ENCODE measurements at places on chromosomes 11 and 22.
A peak's percentile ranks its signal among the peaks of the same experiment; 100 is the strongest.

- DNase-seq, result peak; percentile 67
Observed at GRCh38 chr11:34926101-34926830, 9.8 kb downstream of the PDHX start.

DNA sequence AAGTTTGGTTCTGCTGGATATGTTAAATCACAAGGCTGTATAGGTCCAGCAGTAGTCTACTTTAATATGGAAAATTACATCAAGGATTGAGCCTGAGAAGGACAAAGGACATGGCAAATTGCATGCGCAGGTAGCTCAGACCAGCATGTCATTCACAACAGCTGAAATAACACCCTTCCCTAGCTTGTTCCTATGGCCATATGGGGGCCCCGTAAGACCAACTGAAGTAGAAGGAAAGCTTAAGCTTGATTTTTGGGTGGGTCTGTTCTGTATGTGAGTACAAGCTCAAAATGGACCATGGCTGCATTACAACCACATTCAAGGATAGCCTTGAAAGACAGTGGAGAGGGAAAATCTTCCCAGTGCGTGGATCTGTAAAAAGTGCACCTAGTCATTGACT is 20.6 kb upstream of the PDE3B start:
- no peak for DNase-seq

GRCh38 chr11:45930031-45930794 is 7.8 kb downstream of the LARGE2 start:
- no peak for DNase-seq

DNA sequence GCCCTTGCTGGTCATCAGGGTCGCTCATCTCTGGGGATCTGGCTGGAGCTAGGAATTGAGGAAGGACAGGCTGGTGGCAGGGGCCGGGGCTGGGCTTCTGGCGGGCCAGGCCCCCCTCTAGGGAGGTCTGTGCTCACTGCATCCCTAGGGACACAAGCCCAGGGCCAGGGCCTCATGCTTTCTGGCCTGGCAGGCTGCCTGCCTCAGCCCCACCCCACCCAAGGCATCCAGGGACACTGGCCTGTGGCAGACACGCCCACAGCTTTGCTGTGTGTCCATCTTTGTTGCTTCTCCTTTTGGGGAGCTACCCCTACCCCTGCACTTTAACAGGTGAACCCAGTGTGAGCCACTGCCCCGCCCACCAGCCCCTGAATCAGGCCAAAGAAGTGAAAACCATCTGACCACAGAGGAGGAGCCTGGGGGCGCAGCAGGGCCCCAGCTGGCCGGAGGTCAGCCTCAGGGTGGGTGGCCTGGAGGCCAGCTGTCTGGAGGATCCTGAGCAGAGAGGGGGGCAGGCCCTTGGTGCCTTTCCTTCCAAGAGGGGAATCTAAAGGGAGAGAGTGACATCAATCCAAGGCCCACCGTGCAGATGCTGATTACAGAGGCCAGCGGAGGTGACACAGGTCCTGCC is 26.8 kb upstream of the CELSR1 start:
- DNase-seq, result no peak

DNA sequence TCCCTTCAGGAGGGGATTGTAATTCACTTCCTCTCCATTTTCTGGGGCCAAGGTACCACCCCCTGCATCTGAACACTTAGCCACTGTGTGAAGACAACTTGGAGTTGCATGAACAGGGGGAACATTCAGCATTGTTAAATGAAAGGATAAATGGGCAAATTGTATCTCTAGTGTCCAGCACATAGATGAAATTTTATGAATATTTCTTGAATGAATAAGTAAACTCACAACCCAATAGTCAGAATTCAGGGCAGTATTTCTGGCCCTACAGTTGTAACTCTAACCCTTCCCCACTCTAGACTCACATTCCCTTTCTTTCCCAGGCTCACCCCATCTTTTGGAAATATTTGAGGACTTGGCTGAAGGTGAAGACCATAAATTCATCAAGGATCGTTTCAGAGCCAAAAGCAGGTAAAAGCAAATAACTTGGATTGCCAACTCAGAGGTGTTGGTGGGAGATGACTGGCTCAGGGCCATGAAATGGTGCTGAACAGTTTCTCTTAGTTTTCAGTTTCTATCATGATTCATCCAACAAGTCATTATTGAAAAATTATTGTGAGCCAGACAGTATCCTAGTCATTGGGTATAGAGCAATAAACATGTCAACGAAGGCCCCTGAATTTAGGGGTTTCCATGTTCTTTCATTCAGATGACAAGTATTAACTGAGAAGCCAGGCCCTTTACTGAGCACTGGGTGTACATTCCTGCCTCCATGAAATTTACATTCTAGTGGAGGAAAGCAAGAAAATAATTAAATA is 33.3 kb upstream of the ZC3H12C start:
- DNase-seq, result no peak

DNA sequence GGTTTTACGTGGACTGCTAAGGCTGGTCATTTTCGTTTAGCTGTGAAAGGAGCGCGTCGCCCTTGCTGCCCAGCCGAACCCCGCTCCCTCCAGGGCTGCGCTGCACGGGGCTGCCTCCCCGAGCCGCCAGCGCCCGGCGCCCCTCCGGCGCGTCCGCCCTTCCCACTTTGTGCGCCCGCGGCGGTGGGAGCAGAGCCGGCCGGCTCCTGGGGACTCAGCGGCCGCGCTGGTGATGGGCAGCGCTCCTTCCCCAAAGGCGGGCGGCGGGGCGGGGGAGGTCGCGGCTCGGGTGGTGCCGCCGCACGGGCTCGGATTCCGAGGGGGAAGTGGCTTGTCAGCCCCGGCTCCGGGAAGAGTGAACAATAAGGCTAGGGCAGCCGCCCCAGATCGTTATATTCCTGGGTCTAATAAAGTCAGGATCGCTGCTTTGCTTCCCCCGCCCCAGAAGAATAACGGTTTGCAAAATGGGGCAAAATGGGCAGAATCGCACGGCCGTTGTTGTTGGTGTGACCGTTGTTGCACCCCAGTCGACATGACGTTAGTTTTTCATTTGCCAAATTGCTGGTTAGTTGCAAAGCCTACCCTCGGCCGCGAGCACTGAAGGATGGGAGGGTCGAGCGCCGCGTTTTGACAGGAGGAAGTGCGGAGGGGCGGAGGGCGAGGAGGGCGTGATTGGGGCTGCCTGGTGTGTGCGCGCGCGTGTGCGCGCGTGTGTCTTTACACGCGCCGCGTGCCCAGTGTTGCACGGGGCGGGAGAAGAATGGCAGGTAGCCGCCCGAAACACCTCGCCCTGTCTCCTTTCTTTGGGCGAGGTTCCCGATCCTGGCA is 745 bp downstream of the NCAM1 start:
- peak; percentile 65 for DNase-seq

DNA sequence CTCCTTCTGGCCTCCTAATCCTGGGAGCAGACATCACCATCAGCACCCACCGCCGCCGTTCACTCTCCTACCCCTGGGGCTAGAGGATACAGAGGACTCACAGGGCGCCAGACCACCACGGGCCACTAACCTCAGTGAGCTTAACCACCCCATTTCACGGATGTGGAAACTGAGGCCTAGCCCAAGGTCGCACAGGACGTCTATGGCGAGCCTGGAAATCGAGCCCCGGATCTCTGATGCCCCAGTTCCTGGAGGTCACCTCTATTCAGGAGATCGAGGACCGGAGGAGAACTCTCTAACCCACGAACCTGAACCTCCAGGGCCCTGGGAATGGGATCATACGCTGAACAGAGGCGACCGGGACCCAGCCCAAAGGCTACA is 349 bp downstream of the TIMM10 start:
- no peak for DNase-seq

DNA sequence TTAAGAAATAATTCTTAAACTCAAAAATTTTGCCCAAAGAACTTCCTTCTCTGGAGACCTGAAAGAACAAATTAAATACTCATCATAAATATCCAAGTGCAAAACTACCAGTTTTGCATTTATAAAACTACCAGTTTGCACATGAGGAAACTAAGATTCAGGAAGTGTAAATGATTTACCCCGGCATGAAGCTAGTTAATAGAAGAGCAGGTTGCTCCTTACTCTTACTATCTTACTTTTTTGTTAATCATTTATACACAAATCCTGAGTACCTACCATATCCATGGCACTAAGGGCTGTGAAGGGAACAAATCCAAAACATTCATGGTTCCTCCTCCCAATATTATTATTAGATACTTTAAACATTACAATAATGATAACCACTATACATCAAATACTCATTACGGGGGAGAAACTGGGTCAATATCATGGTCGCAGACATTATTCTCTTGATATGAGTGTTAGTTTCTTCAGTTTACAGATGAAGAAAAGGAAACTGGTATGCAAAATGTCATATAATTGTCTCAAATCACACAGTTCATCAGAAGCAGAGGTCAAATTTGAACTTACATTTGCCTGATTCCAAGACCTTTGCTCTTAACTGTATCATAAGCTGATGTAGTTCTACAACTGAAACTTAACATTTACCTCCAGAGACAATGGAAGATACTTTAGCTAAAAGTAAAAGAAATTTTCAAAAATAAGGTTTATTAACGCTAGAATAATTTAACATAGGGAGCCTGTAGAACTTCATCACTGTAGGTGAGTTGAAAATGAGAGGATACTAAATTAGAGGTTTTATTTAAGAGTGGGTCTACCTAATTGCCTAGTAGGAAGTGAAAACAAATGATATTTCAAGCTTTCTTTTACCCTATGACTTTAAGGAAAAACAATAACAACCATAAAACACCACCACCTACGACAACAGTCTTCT is 74.5 kb downstream of the FAM76B start:
- no peak for DNase-seq

DNA sequence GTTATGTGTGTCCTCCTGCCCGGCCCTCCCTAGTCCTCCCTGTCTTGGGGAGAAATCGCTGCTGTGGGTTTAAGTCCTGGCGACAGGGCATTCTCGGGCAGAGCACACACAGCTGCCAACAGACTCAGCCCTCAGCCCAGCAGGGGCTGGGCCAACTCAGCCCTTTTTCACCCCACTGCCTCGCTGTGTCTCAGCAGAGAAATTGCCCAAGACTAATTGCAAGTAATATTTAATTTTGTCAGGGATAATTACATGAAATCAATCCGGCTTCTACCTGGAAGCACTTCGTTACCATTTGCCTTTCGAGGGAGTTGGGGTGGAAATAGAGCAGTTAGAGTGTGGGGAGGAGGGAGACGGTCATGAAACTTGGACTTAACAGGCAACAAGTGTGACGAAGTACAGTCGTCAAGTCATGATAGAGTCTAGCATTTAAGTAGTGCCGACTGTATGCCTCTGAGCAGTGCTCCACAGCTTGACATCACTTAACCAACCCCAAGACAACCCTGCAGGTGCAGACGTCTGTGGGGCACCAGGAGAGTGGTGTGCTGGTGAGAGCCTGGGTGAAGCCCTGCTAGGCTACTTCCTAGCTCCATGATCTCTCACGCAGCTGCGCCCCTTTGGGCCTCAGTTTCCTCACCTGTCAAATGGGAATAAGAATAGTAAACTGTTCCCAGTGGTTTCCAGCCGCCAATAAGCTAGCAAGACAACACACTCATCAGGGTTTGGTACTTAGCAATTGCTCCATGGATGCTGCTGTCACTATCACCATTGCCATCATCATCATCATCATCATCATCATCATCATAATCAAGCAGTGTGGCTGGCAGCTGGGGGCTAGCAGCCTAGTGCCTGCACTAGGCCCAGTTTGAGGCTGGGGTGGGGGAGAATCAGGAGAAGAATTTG is 29.2 kb downstream of the MN1 start:
- no peak for DNase-seq

DNA sequence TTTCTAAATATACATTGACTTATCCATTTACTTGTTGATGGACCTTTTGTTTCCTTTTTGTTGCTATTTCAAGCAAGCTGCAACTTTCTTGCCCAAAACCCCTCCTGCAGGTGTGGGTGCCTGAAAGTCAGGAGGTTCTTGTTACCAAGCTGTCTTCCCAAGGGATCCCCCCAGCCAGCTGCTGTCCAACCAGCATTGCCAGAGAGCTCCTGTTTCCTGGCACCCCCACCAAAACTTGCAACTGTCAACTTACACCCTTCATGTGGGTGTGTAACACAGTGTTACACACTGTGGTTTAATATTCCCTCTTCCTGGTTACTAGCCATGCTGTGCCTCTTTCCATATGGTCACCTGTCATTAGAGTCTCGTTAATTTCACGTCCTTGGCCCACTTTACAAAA is 1.6 kb upstream of the KRTAP5-1 start:
- no peak for DNase-seq

GRCh38 chr11:27485930-27486773 is 13.6 kb upstream of the LGR4 start:
- DNase-seq, result peak; percentile 70

GRCh38 chr11:37946155-37946766 is 1348.2 kb upstream of the RAG2 start:
- DNase-seq, result no peak

DNA sequence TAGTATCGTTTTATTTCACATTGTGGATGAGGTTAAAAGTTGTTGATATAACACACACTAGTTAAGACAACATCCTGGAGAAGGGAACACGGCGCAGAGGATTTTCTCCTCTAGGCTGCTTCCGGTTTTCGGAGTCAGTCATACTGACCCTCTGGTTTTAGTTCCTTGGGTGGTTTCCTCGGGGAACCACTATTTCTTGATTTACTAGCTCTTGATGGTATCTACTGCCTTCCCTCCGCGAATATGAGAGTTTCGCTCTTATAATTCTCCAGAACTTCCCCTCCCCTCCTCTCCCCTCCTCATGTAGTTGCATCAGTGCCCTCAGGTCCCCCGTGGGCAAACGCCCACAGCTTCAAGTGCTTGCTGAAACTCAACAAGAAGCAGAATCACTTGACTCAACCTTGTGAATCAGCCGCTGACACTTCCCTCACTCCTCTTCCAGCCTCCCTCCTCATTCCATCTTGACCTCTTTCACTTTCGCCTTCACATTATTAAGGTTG is 15.9 kb upstream of the APOBEC3A start:
- no peak for DNase-seq

DNA sequence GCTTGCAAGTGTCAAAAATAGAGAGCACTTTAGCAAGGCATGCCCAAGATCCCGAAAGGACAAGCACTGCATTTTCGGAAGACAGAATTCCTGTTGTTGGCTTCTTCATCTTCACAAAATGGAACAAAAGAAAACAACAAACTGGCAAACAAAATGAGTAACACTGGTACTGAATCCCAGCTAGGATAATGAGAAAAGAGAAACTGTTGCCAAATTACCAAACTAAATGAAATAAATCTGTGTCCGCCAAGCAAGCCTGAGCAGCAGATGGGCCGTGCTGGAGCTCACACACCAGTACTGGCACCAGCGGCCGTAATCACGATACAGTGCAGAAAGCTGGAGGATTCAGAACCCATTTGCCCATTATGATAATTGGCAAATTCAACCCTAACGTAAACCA is 30.6 kb downstream of the TUB start:
- DNase-seq, result no peak
